Posterior cingulate gyrus (tissue), 11 donors: ENCODE measurements at places on chromosomes 1 and 21.

- no peak for DNase-seq
These were observed 749 bp downstream of the AKIRIN1 start for GRCh38 chr1:38991638-38992411.

- DNase-seq, result peak; percentile 75
These were observed 583 bp upstream of the RNF223 start for GRCh38 chr1:1074631-1075147.

- DNase-seq, result no peak
These were observed 8.8 kb downstream of the GIPC2 start for GRCh38 chr1:78054559-78054958.

DNA sequence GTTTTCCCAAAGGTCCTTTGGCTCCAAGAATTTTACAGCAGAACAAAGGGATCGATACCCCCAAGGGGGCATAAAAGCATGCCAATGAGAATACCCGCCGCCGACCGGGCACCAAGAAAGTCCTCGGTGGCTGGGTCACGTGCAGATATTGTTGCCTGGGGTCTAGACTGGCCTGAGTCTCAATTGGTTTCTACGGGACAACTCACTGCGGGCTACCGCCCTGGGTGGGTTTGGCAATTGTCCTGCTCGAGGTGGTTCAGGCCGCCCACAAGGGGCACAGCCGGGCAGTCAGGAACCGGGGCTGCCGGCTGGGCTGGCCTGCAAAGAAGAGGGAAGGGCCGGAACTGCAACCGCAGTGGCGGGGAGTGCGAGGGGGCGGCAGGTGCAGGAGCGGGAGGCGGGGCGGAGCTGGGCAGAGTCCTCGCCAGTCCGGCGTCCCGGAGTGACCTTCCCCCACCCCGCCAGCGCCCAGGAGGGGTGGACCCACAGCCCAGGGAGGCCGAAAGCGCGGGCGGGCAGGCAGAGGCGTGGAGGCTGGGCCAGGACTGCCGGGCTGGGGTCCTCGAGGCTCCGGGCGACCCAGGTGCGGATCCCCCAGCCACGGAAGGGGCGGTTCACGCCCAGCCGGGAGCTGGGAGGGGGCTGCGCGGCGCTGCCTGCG lies 926 bp upstream of the ATP1B1 start:
- DNase-seq, result peak; percentile 79

- no peak for DNase-seq
These were observed 91.9 kb downstream of the URB2 start for GRCh38 chr1:229717786-229718576.

DNA sequence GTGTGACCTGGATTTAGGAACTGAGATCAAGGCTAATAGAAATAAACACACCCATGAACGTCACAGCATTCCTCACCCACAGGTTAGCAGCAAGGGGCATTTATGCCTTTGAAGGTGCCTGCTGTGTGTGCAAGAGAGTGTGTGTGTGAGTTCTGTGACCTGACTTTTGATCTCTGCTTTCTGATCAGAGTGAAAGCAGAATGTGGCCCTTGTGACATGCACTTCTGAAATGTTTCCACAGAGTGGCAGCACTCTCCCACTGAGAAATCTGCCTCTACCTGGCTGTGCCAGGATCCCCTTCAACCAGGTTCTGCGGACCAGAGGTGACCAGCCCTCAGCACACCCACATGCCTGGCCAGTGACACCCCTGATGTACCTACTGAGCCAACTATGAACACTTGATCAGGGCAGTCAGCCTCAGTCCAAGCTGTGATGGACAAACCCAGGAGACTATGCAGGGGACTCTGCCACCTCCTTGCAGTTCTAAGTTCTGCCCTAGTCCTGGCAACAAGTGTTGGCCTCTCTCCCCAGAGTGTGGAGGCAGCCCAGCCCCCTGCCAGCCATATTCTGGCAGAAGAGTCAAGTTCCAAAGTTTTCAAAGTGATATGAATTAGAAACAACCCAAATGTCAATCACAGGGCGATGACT lies 41.0 kb downstream of the RXRG start:
- peak; percentile 16 for DNase-seq

GRCh38 chr1:161020509-161021164 lies at the start of gene F11R:
F11R (minus strand) TSS chr1:161021152; CDS start chr1:161021073, 79 bp downstream.
- DNase-seq, result peak; percentile 81

GRCh38 chr1:154556422-154556821 lies 2.0 kb downstream of the UBE2Q1 start:
- no peak for DNase-seq

DNA sequence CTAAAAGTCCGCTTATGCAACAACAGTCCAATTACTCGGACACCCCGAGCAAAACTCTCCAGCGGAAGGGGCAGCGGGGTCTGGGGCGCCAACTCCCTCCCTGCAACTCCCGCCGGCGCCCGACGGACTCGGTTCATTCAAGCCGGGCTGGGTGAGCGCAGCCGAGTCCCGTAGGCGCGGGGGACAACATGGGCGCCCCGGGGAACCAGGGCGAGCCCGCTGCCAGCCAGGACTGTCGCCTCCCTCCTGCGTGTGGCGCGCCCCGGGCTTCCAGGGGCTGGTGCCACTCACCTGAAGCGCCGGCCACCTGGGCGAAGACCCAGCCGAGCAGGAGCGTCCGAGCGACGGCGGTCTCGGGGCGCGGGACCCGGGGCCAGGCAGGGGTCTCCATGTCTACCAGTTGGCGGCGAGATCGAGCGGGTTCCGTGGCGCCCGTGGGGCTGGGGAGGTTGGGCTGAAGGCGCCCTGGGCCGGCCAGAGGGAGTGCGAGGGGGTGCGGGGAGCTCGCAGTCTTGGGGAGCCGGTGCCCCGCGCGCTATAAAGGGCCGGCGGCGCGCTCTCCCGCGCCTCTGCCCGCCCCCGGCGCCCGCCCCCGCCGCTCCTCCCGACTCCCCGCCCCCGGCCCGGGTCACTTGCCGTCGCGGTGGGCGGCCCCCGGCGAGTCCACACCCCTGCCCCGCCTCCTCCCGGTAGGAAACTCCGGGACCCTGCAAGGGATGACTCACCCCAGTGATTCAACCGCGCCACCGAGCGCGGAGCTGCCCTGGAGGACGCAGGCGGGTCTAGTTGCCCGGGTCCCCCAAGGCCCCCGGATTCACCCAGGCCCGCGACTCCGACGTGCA lies at the start of gene F3:
Gene F3 (minus strand): TSS at position 514 of the 842 bp plus-strand sequence. CDS start 123 bp downstream, at position 391.
- peak; percentile 70 for DNase-seq

DNA sequence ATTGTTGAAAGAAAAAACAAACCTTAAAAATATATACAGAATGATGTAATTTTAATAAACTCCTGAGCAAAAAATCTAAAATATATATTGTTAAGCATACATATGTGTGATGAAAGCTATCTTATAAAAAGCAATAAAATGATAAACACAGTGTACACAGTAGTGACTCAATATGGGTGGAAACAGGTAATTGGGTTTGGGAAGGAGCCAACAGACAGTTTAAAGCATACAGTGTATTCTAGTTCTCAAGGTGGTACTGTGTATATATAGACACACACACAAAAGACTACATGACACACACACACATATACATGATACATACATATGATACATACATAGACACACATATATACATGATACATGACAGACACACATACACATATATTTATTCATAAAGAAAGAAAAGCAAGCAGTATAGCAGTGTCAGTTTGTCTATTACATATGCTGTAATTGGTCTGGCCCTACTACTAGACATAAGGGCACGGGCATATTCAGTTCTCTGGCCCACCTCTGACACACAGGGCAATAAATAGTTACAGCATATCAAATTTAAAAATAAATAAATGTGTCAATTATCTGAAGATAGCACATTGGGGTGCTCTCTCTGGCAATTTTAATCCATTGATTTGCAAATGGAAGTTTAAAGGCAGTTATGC lies 330.2 kb downstream of the S1PR1 start:
- no peak for DNase-seq

DNA sequence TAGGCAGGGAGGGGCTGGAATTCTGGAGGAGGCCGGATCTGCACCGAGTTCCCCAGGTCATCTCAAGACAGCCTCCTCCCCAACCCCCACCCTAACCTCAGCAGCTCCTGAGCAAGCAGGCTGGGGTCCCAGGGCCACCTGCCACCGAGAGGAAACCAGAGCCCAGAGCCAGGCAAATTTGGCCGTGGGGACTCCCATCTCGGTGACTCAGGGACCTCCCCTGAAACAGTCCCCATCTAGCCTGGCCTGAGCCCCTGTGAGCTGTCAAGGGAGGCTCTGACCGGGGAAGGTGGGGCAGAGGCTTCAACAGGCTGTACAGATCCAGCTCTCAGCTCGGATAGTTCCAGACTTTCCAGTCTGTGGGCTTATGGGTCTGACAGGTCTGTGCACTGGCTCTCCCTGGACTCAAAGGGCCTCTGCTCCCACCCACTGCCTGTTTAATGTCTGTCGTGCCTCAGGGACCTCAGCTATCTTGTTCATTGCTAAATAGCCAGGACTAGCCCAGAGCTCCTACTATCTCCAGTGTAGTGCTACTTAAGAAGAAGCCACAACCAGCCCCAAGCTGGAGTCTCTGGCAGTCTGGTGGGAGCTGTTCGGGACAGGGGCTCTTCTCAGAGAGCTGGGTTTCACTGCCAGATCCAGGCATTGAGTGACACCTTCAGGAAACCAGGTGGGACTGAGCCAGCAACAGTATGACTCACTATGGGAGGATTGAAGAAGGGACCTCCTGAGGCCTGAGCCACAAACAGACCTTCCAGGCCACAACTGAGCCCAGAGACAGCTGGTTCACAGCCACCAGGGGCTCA lies 25.6 kb downstream of the MATN1 start:
- no peak for DNase-seq

DNA sequence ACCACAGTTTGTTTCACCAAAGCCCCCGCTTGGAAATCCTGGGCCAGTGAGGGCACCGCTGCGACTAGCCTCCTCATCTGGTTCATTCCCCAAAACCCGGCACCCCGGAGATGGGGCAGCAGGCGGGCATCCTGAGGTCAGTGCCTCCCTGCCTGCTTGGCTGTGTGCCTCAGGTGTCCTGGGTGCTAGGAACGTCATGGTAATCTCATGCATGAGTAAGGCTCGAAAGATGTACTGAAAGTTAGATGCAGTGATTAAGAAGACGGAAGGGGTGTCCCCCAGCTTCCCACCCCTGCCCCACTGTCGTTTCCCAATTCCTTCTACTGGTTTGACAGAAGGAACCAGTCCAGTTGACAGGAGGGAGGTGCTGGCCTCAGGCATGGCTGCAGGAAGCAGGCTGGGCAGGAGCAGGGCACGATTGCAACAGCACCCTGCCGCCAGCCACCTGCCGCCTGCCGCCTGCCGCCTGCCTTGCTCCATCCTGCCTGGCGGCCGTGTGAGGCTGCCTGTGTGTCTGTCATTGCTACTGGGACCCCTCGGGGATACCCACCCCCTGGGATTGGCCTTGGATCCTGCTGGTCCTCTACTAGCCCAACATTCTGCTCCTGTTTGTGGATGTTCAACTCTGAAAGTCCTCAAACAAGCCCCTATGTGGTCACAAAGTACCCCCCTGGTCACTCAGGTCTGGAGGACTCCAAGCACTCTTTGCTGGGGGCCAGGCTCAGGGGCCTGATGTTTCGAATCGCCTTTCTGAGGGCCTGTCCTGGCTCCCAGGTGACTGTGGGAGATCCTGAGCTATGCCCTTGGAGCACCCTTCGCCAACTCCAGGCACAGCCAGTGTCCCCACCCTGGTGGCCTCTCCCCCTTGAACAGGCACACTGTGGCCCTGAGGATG lies 73.0 kb upstream of the IFFO2 start:
- no peak for DNase-seq

DNA sequence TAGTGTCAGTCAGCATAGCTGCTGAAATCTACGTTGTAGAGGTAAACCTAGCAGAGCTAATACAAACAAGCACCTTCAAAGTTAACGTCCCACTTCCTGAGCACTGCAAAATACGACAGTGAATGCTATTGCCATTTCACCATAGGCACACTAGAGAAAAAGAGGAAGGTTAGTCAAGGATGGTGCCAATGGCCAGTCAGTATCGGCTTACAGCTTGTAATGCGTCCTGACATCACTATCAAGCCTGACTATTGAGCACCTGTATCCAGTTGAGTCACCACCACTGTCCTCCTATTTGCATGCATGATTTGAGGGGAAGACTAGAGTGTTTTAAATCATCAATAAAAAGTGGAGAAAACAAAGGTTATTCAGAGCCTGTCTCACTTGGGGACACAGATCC lies 34.4 kb downstream of the NUCKS1 start:
- no peak for DNase-seq

DNA sequence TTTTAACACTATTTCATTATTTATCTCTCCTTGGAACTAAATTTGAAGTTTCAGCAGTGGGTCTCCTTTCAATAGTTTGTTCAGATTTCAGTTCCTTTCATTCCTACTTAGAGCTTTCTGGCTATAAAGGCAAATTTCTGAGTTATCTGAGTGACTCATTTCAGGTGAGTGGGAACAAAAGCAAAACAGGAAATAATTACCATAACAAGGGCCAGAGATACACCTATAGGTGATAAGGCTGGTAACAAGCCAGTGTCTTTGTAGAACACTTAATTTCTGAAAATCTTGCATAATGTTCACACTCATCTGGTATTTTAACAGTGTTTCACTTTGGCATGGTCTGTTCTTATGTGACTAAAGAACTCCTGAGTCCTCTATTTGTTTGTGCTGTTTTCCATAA lies 64.5 kb upstream of the PRRC2C start:
- no peak for DNase-seq

GRCh38 chr1:201329286-201329685 lies 46.0 kb downstream of the PKP1 start:
- peak; percentile 21 for DNase-seq

- no peak for DNase-seq
These were observed 15.7 kb downstream of the IFI6 start for GRCh38 chr1:27656157-27656893.

- DNase-seq, result no peak
These were observed 29.8 kb downstream of the COL6A1 start for GRCh38 chr21:46011267-46011967.

GRCh38 chr21:35488946-35489345 lies 439.8 kb upstream of the RUNX1 start:
- no peak for DNase-seq

DNA sequence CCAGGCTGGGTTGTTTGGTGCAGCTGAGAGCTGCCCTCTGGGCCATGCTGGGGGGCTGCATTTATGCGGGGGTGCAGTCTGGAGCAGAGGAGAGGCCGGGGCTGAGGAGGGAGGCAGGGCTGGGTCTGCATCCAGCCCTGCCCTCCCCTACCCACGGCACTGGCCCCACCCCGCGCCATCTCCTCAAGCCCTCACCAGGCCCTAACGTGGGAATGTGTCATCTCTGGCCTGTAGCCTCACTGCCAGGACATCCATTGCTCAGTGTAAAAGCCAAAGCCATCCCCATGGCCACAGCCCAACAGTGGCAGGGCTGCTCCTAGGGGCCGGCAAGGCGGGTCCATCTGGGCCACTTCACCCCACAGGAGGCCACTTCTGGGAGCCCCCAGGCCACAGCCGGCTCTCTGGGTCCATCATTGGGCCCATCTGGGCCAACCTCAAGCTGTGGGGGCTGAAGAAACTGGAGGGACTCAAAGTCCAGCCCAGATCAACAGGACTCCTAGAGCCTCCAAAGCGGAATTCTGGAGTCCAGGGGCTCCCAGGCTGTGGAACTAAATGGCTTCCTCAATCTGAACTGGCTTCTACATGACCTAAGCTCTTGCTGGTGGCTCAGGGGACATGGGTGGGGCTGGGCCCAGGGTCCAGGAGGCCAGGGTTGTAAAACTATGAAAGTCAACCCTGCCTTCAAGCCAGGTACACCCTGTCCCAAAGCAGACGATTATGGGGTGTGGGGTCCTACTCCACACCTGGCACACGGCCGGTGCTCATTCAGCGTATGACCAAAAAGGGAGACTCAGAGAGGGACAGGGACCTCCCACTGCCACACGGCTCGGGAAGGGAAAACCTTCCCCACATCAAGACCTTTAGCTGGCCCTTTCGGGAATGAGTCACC lies 32.6 kb downstream of the RUNX3 start:
- DNase-seq, result no peak
